Kidney epithelial cell (primary cell): ENCODE measurements at places on chromosomes 3 and 15.
A peak's percentile ranks its signal among the peaks of the same experiment; 100 is the strongest.

GRCh38 chr3:54888873-54889272, 39.0 kb downstream of the LRTM1 start:
- DNase-seq = no peak

GRCh38 chr3:192844836-192845525, 72.7 kb downstream of the MB21D2 start:
- DNase-seq = no peak

DNA sequence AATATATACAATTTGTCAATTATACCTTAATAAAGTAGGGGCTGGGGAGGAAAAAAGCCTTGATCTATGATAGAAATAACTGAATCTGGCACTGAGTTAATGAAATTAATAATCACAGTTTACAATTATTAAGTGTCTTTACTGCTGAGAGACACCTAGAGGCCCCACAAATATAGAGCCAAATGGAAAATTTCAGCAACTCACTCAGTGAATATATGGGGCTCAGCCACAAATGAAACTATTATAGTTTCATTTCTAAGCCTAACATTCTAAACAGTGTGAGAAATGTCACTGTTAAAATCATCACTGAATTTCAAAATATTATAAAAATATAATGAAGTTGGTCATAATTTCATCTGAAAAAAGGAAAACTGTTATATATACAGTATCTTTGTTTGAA, 40.3 kb downstream of the GNB4 start:
- DNase-seq = no peak

DNA sequence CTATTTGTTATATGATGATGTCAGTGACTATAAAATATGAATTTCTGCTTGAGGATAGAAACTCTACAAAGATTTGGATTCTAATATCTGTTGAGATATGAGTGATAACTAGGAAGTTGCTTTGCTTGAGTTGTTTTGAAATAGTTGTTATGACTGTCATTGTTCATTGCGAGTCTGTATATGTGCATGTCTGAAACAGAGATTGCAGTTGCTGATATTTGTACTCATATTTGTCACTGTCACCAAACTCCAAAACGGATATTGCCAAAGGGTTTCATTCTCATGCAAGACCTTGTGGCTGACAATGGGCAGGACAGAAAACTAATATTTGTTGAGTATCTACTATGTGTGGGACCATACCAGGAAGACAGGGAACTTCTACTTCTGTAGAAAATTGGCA, 240.2 kb downstream of the CD47 start:
- DNase-seq = no peak

- no peak for DNase-seq
Measured at GRCh38 chr3:61989681-61990080, 383.7 kb downstream of the FEZF2 start.

GRCh38 chr3:186511245-186511644, 32.9 kb downstream of the CRYGS start:
- no peak for DNase-seq

DNA sequence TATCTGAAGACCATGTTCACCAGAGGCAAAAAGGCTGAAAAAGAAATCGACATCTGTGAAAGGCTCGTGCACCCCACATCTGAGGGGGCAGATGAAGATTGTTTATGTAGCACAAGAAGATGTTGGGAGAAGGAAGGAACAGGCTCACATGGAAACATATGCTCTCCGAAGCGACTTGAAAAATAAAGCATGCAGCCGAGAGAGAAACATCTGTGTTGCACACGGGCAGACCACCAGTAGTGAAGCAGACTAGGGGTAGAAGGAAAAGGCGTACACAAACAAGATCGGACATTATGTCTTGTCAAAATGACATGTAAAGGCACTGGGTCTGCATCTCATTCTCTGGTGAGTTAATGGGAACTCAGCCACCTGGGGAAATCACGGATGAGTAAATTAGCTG, 356.5 kb downstream of the ZIC4 start:
- DNase-seq = no peak

GRCh38 chr3:35322070-35322469, 317.3 kb upstream of the ARPP21 start:
- peak; percentile 90 for DNase-seq

- no peak for DNase-seq
Measured at GRCh38 chr3:46632792-46633191, 20.5 kb downstream of the FAM240A start.

GRCh38 chr3:121252676-121253075, 293.1 kb downstream of the POLQ start:
- DNase-seq = no peak

GRCh38 chr3:13495351-13495813, 15.3 kb downstream of the HDAC11 start:
- no peak for DNase-seq

GRCh38 chr3:126434931-126435411, 40.3 kb downstream of the CFAP100 start:
- no peak for DNase-seq

GRCh38 chr15:89566181-89566580, 9.1 kb upstream of the TICRR start:
- DNase-seq = no peak

GRCh38 chr15:39770748-39771689, 11.6 kb downstream of the FSIP1 start:
- no peak for DNase-seq

GRCh38 chr3:129855170-129855831, 38.2 kb downstream of the TMCC1 start:
- DNase-seq = no peak

DNA sequence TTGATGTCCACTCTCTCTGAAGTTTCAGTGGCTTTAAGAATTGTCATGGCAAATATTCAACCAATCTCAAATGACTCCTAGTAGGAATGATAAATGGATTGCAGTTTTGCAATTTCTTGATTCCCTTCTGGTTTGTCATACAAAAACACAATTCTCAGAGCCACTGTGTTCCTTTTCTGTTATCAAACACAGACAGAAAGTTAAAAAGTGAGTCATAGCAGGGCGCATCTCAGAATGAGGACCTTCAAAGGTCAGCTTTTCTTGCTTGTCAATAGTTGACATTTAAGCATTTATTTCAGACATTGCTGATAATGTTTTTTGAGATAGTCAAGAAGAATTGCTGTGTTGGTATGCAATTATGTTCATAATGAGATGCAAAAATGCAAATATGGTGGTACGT, 405.9 kb downstream of the NR2F2 start:
- no peak for DNase-seq

- DNase-seq = no peak
Measured at GRCh38 chr15:38217788-38218609, 34.6 kb upstream of the SPRED1 start.

DNA sequence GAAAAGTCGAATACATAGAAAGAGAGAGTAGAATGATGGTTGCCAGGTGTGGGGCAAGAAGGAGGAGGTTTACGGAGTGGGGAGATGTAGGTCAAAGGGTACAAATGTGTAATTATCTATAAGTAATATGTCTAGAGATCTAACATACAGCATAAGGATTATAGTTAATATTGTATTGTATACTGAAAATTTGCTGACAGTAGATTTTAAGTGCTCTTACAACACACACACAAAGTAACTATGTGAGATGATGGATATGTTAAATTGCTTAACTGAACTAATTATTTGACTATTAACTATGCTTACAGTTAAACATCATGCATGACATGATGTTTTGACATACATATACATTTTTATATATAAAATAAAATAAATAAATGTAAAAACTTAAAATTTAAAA, 192.7 kb downstream of the ZIC4 start:
- DNase-seq = no peak

DNA sequence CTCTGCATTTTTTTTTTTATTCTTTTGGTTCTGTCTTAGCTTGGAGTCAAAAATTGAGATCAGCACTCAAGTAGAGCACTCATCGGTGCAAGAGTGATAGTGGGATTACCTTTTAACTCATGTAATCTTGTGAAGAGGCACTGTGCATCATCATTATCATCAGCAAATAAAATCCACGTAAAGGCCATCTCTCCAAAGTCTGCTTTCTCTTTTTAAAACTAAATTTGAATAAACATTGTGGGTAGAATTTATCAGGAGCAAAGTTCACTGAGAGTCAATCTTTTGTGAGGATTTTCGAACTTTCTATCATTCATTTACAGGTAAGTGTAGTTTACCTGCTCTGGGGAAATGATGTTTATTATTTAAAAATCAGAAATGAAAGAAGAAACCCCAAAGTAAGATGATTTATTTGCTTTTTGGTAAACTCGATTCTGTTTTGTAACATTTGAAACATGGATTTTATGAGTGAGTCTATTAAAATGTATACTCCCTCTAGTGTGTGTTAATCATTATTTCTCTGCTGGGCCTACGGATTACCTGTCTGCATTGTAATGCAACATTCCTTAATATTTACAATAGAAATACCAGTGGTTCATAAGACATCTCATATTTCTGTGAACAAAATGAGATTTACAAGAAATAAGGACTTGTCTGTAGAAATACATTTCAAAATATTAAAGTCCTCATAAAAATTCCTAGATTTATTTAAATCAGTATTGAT, 327.7 kb upstream of the NAALADL2 start:
- no peak for DNase-seq

- no peak for DNase-seq
Measured at GRCh38 chr3:105511031-105511430, 144.3 kb downstream of the ALCAM start.

- no peak for DNase-seq
Measured at GRCh38 chr15:67865766-67866165, 25.9 kb upstream of the RNU6-1 start.

DNA sequence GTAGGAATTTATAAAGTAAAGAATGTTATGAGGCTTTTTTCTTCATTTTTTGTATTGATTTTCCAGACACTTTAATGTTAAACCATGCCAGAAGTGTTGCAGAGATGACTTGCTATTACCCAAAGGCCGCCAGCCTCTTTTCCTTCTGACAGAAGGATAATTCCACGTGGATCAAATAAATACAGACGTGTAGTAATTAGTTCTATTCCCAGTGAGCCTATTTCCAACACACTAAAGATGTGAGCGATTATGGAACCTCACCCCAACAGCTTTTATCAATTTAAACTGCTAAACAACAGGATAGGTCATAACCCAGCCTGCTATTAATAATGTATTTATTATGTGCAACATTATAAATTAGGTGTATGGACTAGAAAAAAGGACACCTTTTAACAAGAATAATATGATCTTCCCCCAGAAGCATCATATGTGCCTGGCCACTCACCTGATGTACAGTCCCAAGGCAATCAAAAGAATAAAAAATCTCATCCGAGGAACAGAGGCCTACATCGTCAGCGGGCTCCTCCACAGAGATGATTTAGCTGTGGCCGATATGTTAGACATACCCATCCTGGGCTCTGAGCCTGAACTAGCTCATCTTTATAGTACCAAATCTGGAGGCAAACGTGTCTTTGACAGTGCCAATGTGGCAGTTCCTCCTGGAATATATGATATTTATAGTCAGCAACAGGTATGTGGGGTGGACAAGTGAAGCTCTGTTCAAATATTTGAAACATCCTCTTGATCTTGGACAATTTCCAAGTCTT, 125.9 kb upstream of the C15orf61 start:
- no peak for DNase-seq

DNA sequence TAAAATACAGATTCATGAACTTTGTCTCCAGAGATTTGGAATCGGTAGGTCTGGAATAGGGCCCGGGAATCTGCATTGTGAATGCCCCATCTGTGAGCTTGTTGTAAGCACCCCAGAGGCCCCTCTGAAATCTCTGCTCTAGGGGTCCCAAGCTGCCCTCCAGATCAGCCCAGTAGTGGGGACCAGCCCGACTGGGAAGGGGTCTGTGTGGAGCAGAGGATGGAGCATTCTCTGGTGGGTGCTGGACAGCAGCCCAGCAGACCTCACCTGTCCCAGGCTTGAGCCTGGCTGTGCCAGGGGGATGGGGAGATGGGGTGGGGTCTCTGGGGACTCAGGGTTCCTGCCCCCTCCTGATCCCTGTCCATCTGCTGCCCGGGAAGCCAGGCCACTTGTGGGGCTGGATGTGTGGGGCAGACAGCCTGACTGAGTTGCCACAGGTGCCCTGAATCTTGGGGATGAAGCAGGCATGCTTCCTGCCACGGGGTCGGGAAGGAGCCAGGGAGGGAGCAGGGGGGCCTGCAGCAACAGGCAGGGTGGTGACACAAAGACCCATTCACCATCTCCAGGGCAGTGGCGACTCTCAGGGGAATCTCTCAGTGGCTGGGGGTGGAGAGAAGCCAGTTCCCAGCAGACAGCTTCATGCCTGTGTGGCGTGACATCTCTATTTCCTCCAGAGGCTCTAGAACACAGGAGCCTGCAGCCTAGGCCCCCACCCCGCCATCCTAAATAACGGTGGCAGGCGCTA, 99.3 kb downstream of the WNT7A start:
- no peak for DNase-seq

GRCh38 chr3:126932188-126932931, 50.6 kb upstream of the PLXNA1 start:
- DNase-seq = no peak

- no peak for DNase-seq
Measured at GRCh38 chr15:42038401-42038800, 17.6 kb upstream of the PLA2G4E start.

GRCh38 chr3:149790268-149790667, 2.1 kb downstream of the ANKUB1 start:
- peak; percentile 16 for DNase-seq

- no peak for DNase-seq
Measured at GRCh38 chr15:77557144-77557543, 75.6 kb downstream of the LINGO1 start.

DNA sequence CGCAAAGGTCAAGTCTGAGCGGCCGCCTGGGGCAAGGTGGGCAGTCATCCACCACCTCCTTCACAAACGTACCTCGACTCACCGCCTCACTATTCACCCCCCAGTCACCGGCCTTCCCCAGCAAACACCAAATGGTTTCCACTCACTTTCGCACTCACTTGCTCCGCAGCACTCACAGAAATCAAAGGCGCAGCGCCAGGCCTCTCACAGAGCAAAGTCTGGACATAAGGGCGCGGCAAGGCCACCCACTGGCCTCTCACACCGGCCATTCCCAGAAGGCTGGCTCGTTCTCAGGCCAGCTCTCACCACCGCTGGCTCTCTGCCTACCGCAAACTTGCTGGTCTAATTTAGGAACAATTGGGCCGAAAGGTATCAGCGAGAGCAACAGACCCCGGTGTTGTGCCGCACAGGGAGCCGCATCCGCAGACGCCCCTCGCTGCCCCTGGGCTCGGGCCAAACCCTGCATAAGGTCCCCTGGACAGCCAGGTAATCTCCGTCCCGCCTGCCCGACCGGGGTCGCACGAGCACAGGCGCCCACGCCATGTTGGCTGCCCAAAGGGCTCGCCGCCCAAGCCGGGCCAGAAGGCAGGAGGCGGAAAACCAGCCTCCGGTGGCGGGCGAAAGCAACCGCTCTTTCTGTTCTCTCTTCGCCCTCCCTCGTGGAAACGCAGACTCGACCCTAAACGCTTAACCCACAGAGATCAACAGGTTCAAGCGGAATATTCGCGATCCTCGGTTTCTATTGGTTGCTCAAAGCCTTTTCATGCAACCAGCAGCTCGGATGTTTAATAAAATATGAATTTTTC, 2.9 kb downstream of the SHOX2 start:
- no peak for DNase-seq

- DNase-seq = no peak
Measured at GRCh38 chr3:44340058-44340395, 1.5 kb downstream of the TCAIM start.

GRCh38 chr3:72163809-72164634, 379.1 kb upstream of the PROK2 start:
- DNase-seq = no peak

GRCh38 chr15:29139540-29140459, 129.8 kb downstream of the NSMCE3 start:
- no peak for DNase-seq
